ENCODE measurements at places on chromosomes 2 and 18.

DNA sequence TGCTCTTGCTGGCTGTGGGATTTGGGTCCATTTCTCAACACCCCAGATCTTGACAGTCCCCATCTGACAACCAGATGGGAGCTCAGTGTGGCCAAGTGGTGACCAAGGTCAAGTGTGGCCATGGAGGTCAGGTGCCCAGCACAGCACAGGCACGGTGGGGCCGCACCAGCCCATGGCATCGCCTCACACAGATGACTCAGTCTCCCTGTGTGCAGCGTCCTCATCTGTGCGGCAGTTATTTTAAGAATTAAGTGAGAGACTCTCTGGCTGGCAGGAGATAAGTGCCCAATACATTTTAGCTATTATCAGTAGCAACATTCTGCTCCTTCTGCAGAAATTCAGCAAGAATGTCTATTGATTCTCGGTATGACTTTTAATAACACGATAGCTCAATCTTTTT is 167.2 kb downstream of the DDX1 start:
- no peak for DNase-seq
- H3K4me3 ChIP-seq: no peak overlapping the region
- H3K27ac ChIP-seq: no peak overlapping the region
- no peaks in the 10 kb centered on the region for H3K36me3 ChIP-seq

DNA sequence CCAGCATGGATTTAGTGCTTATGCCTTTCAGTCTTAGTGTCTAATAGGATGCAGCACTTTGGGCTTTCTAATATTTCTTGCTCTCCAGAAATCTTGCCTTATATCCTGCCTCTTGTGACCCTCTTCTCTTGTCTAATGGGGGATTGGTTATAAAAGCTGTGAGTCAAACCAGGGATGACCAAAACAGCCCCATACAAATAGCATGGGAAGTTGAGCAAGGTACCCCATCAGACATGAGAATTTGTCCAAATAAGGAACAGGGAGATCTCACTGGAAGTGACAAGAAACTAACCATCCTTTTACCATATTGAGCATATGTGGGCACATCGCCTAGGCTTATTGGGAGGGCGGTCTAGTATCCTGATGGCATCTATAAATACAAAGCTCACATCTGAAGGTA is 78.8 kb upstream of the BZW1 start:
- peaks cover 18% of the 10 kb centered on the region for H3K27me3 ChIP-seq
- H3K36me3 ChIP-seq: no peaks in the 10 kb centered on the region
- no peak overlapping the region for H3K4me3 ChIP-seq
- DNase-seq: no peak

- H3K27me3 ChIP-seq: no peaks in the 10 kb centered on the region
- no peak for DNase-seq
- H3K36me3 ChIP-seq: no peaks in the 10 kb centered on the region
- no peak overlapping the region for H3K27ac ChIP-seq
- H3K4me1 ChIP-seq: peaks cover 10% of the 10 kb centered on the region
Observed at GRCh38 chr18:36931106-36931505, 102.2 kb downstream of the KIAA1328 start.

GRCh38 chr2:24365051-24365450 is 4.7 kb upstream of the ITSN2 start:
- H3K27me3 ChIP-seq: peaks cover 4% of the 10 kb centered on the region
- no peak overlapping the region for H3K27ac ChIP-seq
- no peak for DNase-seq

DNA sequence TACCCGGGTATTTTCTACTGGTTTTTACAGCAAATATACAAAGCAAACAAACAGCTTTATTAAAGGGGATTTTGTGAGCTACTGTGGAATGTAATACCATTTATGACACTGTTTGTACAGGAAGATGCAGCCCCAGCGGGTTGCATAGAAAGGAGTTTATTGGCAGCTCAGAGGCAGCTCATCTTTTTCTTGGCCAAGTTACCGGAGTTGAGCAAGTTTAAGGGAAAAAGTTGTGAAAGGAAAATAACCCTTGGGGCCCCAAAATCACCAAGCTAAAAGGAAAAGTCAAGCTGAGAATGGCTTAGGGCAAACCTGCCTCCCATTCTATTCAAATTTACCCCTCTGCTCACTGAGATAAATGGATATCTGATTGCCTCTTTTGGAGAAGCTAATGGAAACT is 60.8 kb downstream of the MOB4 start:
- peaks cover 30% of the 10 kb centered on the region for H3K36me3 ChIP-seq
- peaks cover 2% of the 10 kb centered on the region for H3K27me3 ChIP-seq
- H3K4me3 ChIP-seq: no peak overlapping the region

GRCh38 chr2:120465989-120466703 is 120.2 kb downstream of the INHBB start:
- no peak for DNase-seq
- H3K36me3 ChIP-seq: no peaks in the 10 kb centered on the region
- no peak overlapping the region for H3K27ac ChIP-seq
- H3K27me3 ChIP-seq: peaks cover 2% of the 10 kb centered on the region
- H3K4me1 ChIP-seq: peaks cover 40% of the 10 kb centered on the region
- no peak overlapping the region for H3K4me3 ChIP-seq

DNA sequence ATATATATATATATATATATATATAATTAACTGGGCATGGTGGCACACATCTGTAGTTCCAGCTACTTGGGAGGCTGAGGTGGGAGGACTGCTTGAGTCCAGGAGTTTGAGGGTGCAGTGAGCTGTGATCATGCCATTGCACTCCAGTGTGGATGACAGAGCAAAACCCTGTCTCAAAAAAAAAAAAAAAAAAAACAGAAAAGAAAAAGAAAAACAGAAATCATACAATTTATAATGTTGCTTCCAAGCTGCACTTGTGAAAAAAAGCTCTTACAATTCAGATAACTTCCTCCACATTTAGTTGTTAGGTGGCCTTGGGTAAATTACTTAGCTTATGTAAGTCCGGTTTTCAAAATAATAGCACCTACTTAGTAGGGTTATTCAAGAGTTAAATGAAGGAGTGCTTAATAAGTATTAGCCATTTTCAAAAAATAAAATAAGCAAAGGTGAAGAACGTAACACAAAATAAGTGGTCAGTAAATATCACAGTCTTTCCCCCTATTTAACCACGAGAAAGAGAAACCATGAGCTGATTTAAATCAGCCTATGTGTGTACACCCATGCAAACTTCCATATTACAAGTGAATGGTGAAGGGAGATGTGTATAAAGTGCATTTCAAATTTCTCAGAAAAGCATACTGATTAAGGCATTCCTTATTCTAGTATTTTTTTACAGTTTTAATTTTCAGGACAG is 2.3 kb downstream of the WIPF1 start:
- DNase-seq: no peak
- H3K36me3 ChIP-seq: peaks cover 9% of the 10 kb centered on the region
- H3K27me3 ChIP-seq: peaks cover 2% of the 10 kb centered on the region
- peak overlapping the region; percentile 0 for H3K4me3 ChIP-seq
- peak overlapping the region; percentile 61 for H3K27ac ChIP-seq
- H3K4me1 ChIP-seq: peaks cover 79% of the 10 kb centered on the region

DNA sequence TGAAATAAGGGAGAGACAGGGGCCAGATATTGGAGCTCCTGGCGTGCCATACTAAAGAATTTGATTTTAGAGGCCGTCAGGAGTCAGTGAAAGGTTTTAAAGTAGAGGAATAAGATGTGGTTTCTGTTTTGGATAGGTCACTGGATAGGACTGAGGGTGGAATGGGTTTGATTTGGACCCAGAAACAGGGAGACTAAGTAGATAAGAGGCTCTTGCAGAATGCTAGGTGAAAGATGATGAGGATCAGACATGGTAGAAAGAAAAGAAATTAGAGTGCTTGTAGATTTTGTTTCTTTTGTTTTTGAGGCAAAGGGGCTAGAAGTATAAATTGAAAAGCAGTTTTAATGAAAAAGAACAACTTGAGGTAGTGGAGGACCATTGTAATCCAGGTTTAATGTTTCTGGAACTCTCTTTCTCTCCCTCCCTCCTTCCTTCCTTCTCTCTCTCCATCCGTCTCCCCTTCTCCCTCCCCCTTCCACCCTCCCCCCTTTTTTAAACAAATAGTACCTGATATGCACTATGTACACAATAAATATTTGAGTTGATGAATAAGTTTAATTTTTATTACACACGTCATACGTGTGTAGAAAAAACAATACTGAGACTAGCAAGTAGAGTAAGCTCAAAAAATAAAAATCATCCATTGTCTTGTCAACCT is 1.9 kb downstream of the NDUFV2 start:
- no peak for DNase-seq
- H3K27ac ChIP-seq: peak overlapping the region; percentile 94
- peaks cover 79% of the 10 kb centered on the region for H3K4me1 ChIP-seq
- peaks cover 2% of the 10 kb centered on the region for H3K27me3 ChIP-seq
- H3K4me3 ChIP-seq: peak overlapping the region; percentile 88

DNA sequence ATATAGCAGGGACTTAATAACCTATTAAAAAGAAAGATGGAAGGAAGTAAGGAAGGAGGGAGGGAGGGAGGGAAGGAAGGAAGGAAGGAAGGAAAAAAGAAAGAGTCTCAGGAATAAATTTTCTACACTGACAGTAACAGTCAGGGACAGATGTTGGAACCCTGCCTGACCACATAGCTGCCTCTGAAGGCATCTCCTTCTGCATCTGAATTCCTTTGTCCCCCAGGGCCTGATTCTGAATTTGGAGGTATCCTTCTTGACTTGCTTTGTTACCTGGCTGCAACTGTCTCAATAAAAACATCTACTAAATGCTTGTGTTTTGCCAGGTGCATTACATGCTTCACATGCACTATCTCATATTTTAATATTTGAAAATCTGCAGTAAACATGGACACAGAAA is 17.4 kb upstream of the LRATD1 start:
- no peak for DNase-seq
- no peak overlapping the region for H3K27ac ChIP-seq
- H3K4me1 ChIP-seq: peaks cover 28% of the 10 kb centered on the region
- H3K36me3 ChIP-seq: no peaks in the 10 kb centered on the region

DNA sequence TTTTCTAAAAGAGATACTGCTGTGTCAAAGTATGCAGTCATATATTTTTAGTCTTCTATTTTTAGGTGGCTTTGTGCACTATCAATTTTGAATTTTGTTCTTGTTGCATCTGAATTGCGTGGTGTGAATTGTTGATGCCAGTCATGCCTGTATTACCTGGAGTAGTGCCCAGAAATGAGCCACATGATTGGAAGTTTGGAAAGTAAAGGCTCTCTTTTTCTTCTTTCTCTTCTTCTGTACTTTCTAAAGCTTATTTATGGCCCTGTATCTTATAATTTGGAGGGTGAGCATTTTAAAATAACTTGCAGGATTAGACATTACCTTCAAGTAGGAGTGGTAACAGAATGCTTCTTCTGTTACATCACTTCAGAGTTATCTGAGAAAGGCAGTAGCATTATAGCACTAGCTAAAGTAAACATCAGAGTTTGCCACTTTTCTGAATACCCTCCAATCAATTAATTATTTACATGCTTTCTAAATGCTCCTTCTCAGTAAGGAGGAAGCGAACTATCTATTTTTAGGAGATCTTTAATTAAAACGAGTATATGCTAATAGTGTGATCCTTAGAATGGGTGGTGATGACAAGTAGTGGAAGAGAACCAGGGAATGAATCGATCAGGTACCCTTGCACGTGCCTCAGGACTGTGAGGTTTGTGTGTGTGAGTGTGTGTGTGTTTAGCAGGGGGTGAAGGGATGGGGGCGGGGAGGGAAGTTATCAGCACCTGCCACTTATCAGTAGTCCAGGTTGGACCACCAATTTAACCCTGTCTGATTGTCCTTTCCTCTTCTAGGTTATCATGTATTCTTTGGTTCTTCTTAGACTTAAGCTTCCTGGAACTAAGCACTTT is 112.5 kb downstream of the MAP3K20 start:
- H3K36me3 ChIP-seq: peaks cover 31% of the 10 kb centered on the region
- no peaks in the 10 kb centered on the region for H3K27me3 ChIP-seq
- peaks cover 91% of the 10 kb centered on the region for H3K4me1 ChIP-seq

DNA sequence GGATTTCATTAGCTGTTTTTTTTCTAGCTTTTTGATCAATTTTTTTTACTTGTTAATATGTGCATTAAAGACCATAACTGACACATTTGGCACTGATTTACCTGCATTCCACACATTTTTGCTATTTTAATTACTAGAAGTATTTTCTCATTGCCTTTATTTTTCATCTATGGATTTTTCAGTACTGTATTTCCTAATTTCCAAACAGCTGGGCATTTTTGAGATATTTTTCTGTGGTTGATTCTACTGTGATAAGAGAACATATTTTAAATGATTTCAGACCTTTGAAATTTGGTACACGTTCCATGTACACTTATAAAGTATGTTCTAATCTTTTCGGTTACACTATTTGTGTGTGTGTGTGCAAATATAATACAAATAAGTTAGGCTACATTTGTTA is 135.3 kb downstream of the PARD3B start:
- H3K36me3 ChIP-seq: no peaks in the 10 kb centered on the region
- DNase-seq: no peak
- peak overlapping the region; percentile 83 for H3K27ac ChIP-seq
- peaks cover 3% of the 10 kb centered on the region for H3K27me3 ChIP-seq

DNA sequence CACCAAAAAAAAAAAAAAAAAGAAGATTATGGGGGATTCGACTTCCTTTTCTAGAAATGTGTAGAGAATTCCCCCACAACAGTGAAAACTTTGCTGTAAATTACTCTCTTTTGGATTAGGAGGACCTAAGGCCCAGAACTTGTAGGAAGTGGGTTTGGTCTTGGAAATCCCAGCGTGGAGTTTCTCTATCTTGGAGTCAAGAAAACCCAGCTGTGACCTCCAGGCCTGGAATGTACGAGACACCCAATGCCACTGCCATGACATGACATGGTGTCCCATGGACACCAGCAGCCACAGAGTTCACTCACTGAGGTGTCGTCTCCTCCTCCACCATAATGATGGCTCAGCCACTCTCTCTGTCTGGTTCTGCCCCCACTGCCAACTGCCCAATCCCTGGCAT is 202.3 kb downstream of the ALPK2 start:
- DNase-seq: no peak
- H3K4me3 ChIP-seq: no peak overlapping the region
- H3K27me3 ChIP-seq: peaks cover 40% of the 10 kb centered on the region

DNA sequence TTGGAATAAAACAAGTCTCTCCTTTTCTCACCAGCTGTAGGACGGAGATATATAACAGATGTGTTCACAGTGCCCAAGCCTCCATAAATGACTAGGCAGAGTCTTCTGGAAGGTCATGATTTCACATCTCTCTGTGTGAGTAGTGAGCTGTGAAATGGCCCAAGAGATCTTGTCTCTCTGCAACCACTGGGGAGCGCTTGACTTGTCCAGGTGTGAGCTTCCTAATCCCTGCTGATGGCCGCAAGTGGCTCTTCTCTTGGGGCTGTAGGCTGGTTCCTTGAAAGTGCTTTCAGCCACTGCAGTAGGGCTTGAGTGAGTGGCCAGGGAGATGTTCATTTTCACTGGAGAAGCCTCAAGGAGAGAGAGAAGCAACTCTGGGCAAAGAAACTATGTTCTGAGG is 38.1 kb upstream of the OTOS start:
- no peak for DNase-seq
- no peaks in the 10 kb centered on the region for H3K4me1 ChIP-seq
- no peak overlapping the region for H3K27ac ChIP-seq
- peaks cover 59% of the 10 kb centered on the region for H3K27me3 ChIP-seq
